Cerebellar nuclear complex (tissue), 1 donor: ENCODE measurements at places on chromosomes 4 and X.

GRCh38 chr4:102564399-102565059 is 63.4 kb downstream of the NFKB1 start:
- no peak for DNase-seq

- no peak for DNase-seq
Measured at GRCh38 chrX:22135994-22136684, 104.0 kb downstream of the PHEX start.

- no peak for DNase-seq
Measured at GRCh38 chrX:154411981-154412340, 622 bp downstream of the TAFAZZIN start.

GRCh38 chr4:174281182-174281737 is 2.2 kb downstream of the FBXO8 start:
- no peak for DNase-seq

GRCh38 chr4:148069086-148069894 is 337.4 kb downstream of the ARHGAP10 start:
- no peak for DNase-seq

DNA sequence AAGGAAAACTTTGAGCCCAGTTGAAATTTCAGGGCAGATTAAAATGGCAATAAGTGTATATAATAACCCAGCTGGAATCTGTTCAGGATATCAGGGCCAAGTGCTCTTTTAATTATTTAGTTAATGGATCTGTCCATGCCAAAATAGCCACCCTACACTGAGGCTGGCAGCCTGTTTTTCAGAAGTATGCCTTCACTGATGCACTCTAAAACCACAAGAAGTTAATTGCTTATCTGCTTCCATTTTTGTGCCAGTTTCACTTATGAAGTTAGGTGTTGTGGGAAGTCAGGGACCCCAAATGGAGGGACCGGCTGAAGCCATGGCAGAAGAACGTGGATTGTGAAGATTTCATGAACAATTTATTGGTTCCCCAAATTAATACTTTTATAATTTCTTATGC is 960.3 kb downstream of the C4orf33 start:
- no peak for DNase-seq

DNA sequence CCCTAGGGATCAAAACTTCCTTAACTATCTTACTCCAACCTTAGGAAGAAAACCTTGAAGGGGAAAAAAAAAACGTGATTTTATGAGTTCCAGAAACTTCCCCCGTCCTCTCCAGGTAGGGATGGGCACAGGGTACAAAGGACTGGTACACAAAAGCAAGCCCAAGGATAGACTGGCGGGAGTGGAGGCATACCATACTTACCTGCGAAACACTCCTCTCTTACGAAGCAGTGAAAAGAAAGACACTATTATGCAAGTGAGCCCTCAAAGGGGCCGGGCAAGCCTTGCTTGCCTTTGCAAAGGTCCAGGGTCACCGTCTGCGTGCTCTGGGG is 651 bp downstream of the TSPAN6 start:
- no peak for DNase-seq

GRCh38 chr4:1246901-1247863 is 1.7 kb downstream of the CTBP1 start:
- DNase-seq = no peak

DNA sequence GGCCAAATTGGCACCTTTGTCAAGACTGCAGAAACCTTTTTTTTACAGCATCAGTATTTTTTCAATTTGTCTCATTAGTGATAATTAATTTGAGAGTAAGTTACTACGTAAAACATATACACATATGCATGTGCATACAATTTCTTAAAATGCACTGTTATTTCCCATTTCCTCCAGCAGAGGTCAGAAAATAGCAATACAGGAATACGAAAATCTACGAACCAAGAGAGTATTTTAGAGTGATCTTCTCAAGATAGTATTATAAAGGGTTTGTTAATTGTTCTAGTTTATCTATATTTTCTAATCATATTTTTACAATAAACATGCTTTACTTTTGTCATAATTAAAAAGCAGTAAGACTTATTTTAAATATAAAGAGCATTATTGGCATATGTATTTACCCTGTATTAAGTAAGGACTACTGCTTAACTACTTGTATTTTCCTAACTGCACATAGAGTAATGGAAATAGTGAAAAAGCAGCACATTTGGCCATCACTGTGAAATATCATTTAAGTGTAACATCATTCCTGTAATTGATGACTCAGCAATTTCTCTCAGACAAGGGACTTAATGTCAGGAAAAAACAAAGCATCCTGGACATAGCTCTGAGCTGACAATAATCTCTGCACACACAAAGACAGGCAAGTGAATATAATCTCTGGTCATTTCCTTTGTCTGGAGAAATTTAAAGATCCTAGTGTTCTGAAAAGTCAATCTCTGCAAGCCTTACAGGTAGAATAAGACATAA is 45.6 kb downstream of the MAOB start:
- no peak for DNase-seq

DNA sequence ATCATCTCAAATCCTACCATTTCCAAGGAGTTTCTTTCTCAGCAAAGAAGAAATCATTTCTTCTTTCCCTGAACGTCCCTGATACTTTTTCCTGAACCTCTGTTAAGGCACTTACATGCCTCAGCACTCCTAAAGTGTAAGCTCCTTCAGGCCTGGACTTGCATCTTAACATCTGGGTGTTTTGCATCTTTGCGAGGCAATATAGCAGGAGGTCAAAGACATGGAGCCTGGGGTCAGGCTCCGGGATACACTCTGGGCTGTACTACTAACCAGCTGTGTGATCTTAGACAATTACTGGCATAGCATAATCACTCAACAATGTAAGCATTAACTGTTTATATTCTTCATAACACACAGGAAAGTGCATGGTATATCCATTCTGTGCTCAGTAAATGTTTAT is 275.5 kb upstream of the BOD1L1 start:
- no peak for DNase-seq

- DNase-seq = no peak
Measured at GRCh38 chr4:52660643-52661042, 1.5 kb upstream of the USP46 start.

GRCh38 chr4:76147454-76148141 is 599 bp downstream of the NUP54 start:
- DNase-seq = no peak

- DNase-seq = no peak
Measured at GRCh38 chr4:78691971-78692821, 84.0 kb upstream of the BMP2K start.

GRCh38 chrX:112834031-112834845 is 6.4 kb downstream of the AMOT start:
- DNase-seq = no peak

- DNase-seq = no peak
Measured at GRCh38 chr4:71066737-71067716, 73.6 kb downstream of the DCK start.

GRCh38 chr4:109278594-109279031 is 23.8 kb downstream of the COL25A1 start:
- DNase-seq = no peak
